ENCODE measurements at places on chromosomes 4 and X.

- no peak for DNase-seq
Observed at GRCh38 chr4:36467670-36468069, 186.3 kb downstream of the DTHD1 start.

DNA sequence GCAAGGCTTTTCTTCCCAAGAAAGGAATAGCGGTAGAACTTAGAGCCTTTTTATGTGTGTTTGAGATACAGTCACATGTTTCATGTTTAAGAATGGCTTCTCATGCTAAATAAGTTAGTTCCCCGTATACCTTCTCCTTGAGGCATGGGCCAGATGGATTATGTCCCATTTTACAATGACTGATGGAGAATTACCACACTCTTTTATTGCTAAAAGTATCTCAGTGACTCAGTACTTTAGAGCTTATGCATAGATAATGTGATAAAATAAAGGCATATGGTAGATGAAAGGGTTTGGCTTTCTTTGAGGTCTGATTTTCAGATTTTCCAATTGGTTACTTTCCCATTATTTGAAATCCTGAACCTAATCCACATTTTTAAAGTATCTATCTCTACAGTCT lies 121.8 kb upstream of the BMPR1B start:
- no peak for DNase-seq

DNA sequence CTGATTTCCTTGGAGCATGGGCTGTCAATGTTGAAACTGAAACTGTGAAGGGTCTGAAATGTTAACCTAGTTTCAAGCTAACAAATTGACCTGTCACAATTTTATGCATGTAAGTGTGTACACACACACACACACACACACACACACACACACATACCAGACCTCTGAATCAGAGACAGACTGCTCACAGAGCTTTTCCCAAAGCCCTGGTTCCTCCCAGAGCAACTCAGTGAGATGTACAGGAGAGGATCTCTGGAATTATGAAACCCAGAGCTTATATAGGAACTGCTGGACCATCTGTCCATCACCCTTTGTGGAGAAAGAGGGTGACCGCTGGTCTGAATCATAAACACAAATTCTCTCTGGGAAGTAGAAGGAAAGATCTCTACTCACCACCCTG lies 228.1 kb upstream of the PRPS2 start:
- DNase-seq, result no peak

- no peak for DNase-seq
Observed at GRCh38 chrX:3520458-3520857, 174.0 kb upstream of the MXRA5 start.
